ENCODE measurements at places on chromosomes 11 and 22. TPM values are rescaled to one million over a fixed set of nuclear protein-coding genes. Genes with fewer than 3 reads are reported as not detected.

DNA sequence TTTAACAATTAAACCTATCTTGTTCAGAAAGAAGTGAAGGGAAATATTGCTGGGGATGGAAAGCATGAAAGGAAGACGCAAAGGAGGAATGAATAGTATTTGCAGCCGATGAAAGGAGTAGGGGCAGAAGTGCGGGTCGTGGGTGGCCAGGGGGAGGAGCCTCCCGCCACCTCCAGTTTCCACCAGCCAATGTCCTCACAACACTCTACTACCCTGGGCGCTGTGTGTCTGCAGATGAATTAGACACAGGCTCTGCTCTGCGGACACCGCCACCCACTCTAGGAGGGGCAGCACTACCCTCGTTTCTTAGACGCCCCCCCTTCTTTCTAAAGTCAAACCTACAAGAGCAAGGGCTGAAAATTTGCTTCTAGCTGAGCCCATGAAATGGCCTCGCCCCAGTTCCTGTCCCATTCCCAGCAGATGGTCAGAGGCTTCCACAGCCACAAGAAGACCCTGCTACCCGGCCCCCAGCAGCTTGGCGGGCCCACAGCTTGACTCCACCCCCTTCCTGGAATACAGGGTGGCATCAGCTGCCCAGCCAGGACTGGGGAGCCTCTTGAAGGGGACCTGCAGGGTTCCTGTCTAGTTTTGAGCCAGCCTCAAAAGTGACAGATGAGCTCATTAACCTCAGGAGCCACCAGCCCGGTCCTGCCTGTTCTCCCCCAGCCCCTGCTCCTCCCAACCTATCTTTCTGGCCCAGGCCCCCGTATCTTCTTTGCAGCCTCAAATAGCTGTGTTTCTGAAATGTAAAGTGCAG lies 268.1 kb downstream of the BUD13 start:
- DNase-seq: no peak
- no peaks in the 10 kb centered on the region for H3K36me3 ChIP-seq
- H3K27ac ChIP-seq: no peak overlapping the region
- H3K27me3 ChIP-seq: no peaks in the 10 kb centered on the region

GRCh38 chr22:39283322-39284141 lies 35.9 kb downstream of the RPL3 start:
- no peak overlapping the region for H3K4me3 ChIP-seq
- H3K4me1 ChIP-seq: no peaks in the 10 kb centered on the region
- H3K36me3 ChIP-seq: no peaks in the 10 kb centered on the region
- no peak overlapping the region for H3K27ac ChIP-seq

GRCh38 chr22:35334004-35334403 lies 34.3 kb downstream of the TOM1 start:
- H3K4me1 ChIP-seq: no peaks in the 10 kb centered on the region
- no peaks in the 10 kb centered on the region for H3K27me3 ChIP-seq
- peaks cover 21% of the 10 kb centered on the region for H3K36me3 ChIP-seq
- no peak overlapping the region for H3K27ac ChIP-seq
- no peak overlapping the region for H3K4me3 ChIP-seq

- peaks cover 5% of the 10 kb centered on the region for H3K4me1 ChIP-seq
- peak overlapping the region; percentile 51 for H3K27ac ChIP-seq
- DNase-seq: peak; percentile 91
- H3K4me3 ChIP-seq: no peak overlapping the region
- peaks cover 16% of the 10 kb centered on the region for H3K36me3 ChIP-seq
Observed at GRCh38 chr11:69000831-69001242, 12.2 kb downstream of the MRGPRF start.

- H3K36me3 ChIP-seq: no peaks in the 10 kb centered on the region
- no peak overlapping the region for H3K4me3 ChIP-seq
- H3K27ac ChIP-seq: peak overlapping the region; percentile 69
- H3K27me3 ChIP-seq: no peaks in the 10 kb centered on the region
Observed at GRCh38 chr11:134126217-134126822, 57.4 kb downstream of the JAM3 start.

DNA sequence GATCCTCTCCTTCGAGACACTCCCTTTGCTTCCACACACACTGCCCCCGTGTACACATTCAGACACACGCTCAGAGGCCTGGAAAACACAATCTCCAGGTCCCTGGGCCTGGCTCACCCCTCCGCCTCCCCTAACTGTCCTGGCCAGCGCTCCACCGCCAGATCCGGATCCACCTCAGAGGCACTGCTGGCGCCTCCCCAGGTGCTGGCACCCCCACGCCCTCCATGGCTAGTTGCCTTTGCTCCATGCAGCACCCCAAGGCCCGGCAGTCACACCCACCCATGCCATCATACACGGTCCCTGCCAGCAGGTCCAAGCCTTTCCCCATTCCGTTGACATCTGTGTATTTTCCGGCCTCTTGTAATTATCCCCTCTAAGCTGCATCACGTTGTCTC lies 11.1 kb downstream of the SPTBN2 start:
- no peaks in the 10 kb centered on the region for H3K27me3 ChIP-seq
- H3K36me3 ChIP-seq: no peaks in the 10 kb centered on the region

Gene SLC6A5
- not detected for total RNA-seq

Gene TRIM77
- total RNA-seq: not detected

Gene EMID1
- 1.2 TPM for total RNA-seq

Gene OR4D9
- not detected for total RNA-seq

Gene B3GAT1
- total RNA-seq: 0.39 TPM
